AG08396 (cell line): ENCODE measurements at places on chromosomes 5 and 9.

DNA sequence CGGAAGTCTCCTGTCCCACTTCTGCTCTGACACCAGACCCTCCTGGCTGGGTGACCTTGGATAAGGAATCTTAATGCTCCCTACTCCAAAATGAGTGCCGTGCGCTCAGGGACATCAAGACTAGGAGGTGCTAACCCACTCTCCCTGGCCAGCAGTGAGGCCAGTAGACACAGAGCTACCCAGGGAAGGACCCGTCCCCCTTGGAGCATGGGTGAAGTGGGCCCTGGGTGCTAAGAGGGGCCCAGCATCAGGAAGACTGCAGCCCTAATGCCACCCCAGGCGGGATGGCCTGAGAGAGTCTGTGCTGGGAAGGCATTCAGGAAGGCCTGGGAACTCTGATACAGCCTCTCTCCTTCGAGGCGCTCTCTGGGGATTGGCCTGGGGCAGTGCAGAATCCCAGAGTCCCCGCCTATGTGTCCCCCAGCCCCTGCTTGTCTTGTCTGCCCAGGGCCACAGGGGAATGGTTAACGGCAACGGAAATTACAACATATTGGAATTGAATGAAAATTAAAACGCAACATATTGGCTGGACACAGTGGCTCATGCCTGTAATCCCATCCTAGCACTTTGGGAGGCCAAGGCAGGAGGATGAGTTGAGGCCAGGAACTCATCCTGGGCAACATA, 29.7 kb upstream of the RNU6ATAC start:
- no peak for DNase-seq

DNA sequence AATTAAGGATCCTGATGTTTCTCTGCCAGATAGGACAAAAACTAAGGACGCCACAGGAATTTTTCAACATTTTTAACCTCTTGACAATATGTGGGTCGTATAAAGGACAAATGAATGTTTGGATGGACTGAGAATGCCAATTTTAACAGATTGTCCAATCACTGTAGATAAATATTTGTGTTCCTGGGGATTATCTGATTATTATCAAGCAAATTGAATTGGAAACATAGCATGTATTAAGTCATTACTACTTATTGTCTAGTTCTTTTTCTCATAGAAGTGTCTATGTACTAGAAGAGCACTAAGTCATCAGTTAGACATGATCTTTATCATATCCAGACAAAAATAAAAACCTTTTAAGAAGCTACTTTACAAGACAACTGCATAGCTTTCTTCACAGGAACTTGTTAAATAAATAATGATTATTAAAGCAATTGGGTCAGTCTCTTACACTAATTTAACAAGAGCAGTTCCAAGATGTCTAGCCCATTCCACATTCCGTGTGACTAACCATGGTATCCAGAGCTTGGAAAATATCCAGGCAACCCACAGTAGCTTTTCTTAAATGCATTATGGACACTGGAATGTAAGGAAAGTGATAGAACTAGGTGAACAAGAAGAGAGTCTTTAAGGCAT, 127.5 kb upstream of the CDKN2B start:
- DNase-seq, result peak; percentile 49

- DNase-seq, result no peak
Observed at GRCh38 chr5:41670854-41671479, 160.6 kb upstream of the PLCXD3 start.

- no peak for DNase-seq
Observed at GRCh38 chr9:99101271-99101670, 3.6 kb upstream of the TGFBR1 start.

- no peak for DNase-seq
Observed at GRCh38 chr5:40401284-40402006, 278.3 kb upstream of the PTGER4 start.

- DNase-seq, result peak; percentile 88
Observed at GRCh38 chr9:63816751-63817621, 1468.0 kb downstream of the FOXD4L5 start.

GRCh38 chr5:27011274-27011673, 27.1 kb downstream of the CDH9 start:
- no peak for DNase-seq

- DNase-seq, result no peak
Observed at GRCh38 chr9:78004478-78005229, 27.0 kb downstream of the GNAQ start.

DNA sequence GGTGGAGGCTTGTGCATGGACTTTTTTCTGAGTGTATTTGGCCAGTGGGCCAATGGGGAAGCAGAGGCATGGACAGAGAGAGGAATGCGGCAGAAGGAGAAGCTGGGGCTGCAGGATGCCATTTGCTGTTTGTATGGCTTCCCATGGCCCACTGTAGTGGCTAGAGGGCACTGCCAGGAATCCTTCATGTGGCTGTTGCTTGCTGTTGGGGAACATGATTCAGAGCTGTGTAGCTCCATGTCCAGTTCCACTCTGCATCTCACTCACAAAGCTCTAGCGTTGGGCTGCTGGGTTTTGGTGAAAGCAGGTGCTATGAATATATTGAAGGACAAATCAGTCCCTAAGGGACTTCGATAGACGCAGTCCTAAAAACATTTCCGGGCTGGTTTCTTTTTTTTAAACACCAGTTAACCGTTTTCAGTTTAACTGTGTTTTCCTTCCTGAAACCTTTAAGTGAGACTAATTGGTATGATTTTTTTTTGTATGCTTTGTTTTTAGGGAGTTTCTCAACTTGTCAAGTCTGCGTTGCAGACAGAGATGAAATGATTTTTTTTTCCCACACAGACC, 51.3 kb downstream of the SLC22A5 start:
- DNase-seq, result no peak

- DNase-seq, result no peak
Observed at GRCh38 chr5:83538786-83539462, 67.4 kb downstream of the VCAN start.

DNA sequence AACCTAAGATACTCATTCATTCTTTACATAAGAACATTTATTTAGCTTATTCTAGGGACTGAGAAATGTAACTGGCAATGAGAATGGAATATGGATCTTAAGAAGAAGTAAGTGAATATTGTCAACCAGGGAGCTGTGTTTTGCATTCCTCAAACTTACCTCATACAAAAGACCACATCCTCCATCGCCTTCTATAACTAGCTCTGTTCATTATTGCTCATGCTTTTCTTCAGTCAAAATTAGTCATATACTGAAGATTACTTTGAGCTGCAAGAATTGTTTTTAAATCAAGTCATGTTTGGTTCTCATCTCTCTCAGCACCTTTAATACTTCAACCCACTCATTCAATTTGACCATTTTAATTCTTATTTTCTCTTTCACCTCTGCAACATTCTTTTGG, 140.3 kb upstream of the RASA1 start:
- DNase-seq, result peak; percentile 14

DNA sequence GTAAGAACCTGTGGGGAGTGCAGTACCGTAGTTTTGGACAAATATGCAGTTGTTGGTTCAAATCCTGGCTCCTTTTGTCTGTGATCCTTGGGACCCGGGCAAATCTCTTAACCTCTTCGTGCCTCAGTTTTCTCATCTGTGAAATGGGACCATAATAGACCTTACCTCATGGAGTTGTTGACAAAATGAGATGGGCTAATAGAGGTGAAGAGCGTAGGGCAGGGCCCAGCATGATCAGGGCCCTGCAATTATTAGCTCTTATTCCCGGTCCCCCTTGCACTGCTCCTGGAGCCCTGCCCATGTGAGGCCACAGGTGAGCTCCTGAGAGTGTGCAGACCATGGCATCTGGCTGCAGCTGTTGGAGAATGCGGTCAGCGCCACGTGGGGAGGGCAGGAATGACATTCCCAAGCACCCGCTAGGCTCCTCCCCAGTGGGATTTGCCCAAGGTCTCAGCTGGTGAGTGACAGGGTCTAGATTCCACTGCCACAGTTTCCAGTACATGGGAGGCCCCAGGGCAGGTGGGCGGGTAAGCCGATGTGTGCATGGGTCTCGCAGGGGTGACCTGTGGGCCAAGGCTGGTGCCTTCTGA, 41.0 kb downstream of the NEK6 start:
- no peak for DNase-seq

DNA sequence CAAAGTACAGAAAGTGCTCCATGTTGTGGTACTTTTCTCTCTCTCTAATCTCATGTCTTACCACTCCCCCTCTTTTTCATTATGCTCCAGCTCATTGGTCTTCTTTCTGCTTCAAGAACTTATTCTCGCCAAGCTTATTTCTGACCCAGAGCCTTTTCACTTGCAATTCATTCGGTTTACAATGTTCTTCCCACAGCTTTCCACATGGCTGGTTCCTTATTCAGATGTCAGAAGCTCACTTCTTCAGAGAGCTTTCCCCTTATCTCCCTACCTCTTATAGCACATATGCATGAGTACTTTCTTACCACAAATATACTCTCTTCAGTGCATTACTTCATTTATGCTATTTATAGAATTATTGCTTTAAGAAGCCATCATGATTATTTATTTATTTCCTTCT, 338.8 kb upstream of the ATP10B start:
- no peak for DNase-seq

GRCh38 chr9:89802781-89803355, 198.1 kb downstream of the GADD45G start:
- DNase-seq, result no peak

GRCh38 chr5:90940227-90940995, 381.8 kb downstream of the ADGRV1 start:
- peak; percentile 20 for DNase-seq

- DNase-seq, result peak; percentile 97
Observed at GRCh38 chr9:34620061-34620994, at the start of gene DCTN3. TSS of gene DCTN3 (minus strand) at chr9:34620495. CDS start at chr9:34620464, 31 bp downstream.
